Fibroblast of lung (primary cell): ENCODE measurements at places on chromosomes 16 and 17.

GRCh38 chr16:11308493-11309283, 27.6 kb upstream of the PRM1 start:
- no peak for DNase-seq
- no peak overlapping the region for H3K4me3 ChIP-seq
- no peaks in the 10 kb centered on the region for H3K36me3 ChIP-seq
- H3K4me1 ChIP-seq: peaks cover 7% of the 10 kb centered on the region
- H3K27me3 ChIP-seq: no peaks in the 10 kb centered on the region

DNA sequence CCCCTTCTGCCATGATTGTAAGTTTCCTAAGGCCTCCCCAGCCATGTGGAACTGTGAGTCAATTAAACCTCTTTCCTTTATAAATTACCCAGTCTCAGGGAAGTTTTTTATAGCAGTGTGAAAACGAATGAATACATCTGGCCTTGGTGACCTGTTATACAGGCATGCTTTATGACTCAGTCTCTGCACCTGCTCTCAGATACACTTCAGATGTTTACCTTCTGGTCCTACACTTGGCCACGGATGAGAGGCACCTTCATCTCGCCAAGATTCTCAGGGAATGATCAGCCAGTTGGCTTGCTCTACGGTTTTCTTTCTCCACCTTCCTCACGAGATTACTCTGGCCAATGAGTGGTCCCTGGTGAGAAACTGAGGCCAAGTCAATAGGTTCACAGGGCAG, 304.7 kb downstream of the CA10 start:
- H3K4me1 ChIP-seq: no peaks in the 10 kb centered on the region
- H3K27ac ChIP-seq: no peak overlapping the region
- H3K36me3 ChIP-seq: no peaks in the 10 kb centered on the region
- H3K27me3 ChIP-seq: no peaks in the 10 kb centered on the region

DNA sequence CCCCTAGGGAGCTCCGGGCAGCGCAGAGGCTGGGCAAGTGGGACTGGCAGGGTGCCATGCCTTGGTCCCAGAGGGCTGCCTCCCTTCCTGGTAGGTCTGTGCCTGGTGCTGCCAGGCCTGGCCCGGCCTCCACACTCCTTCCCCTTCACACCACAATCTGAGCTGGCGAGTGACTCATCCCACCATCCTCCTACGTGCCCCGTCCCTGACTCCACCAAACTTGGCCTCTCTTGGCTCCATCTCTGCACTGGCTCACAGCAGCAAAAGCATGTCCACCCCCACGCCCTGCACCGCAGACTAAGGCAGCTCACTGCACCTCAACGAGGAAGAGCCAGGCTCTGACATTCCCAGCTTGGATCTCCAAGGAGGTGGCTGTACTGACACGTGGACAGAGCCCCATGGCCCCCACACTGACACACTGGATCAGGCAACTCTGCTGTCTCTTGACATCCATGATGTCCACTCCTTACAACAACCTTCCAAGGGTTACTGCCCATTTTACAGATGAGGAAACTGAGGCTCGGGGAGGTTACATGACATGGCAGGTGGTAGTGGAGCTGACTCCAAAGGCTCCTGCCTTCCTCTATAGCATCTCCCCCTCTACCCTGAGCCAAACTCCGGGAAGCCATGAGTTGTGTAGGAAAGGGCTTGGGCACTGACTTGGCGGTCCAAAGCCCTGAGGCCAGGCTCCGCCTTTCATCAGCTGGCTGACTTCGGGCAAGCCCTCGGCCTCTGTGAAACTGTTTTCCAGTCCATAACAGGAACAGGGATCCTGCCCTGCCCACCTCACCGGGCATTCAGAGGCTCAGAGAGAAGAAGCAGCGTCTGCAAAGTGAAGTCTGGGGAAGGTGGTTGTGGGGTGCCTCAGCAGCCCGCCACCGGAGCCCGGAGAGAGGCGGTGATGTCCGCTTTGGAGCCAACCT, 20.1 kb upstream of the KRT19 start:
- H3K27ac ChIP-seq: peak overlapping the region; percentile 2
- H3K4me3 ChIP-seq: peak overlapping the region; percentile 1
- H3K4me1 ChIP-seq: peaks cover 19% of the 10 kb centered on the region
- DNase-seq: peak; percentile 94

DNA sequence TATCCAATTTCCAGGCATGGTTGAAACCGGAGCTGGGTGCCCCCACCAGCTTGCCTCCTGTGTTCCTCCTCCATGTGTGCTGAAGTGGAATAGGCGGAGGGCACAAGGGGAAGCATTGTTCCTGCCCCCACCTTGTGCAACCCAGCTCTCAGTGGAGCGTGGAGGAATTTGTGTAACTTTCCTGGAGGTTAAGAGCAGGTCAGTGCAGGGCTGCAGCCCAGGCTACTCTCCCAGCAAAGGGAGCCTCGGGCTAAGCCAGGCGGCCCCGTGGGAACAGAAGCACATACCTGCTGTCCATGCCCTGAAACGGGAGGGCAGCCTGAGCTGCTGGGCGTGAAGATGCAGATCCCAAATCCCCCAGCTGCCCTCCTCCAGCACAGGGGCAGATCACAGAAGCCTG, 158.8 kb upstream of the LHX1 start:
- no peaks in the 10 kb centered on the region for H3K4me1 ChIP-seq
- no peak overlapping the region for H3K27ac ChIP-seq
- no peak overlapping the region for H3K4me3 ChIP-seq

DNA sequence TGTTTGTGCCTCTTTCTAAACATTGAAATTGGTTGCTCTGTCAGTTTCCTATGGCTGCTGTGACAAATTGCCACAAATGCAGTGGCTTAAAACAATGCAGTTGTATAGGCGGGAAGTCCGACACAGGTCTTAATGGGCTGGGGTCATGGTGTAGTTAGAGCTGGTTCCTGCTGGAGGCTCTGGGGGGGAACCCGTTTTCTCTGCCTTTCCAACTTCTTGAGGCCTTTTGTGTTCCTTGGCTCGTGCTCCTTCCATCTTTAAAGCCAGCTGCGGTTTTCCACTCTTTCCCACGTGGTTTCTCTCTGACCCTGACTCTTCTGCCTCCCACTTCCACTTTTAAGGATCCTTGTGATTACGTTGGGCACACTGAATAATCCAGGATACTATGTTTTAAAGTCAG, 12.5 kb downstream of the EPN2 start:
- H3K27ac ChIP-seq: peak overlapping the region; percentile 49
- H3K4me1 ChIP-seq: peaks cover 22% of the 10 kb centered on the region

DNA sequence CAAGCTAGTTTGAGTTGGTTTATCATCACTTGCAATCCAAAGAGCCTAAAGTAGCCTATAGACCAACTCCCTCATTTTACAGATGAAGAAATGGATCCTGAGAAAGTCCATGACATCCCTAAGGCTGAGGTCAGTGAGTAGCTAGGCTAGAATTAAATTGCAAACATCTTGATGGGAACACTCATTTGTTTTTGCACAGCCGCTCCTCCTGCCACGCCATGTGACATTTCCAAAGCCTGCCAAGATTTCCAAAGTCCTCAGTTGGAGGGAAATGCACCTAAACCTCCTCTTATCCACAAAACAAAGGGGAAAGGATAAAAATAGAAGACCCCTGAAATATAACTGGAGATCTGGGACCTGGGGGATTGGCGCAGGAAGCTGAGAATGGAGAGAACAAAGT, 15.0 kb downstream of the TMEM92 start:
- H3K36me3 ChIP-seq: no peaks in the 10 kb centered on the region
- H3K27me3 ChIP-seq: no peaks in the 10 kb centered on the region
- H3K27ac ChIP-seq: peak overlapping the region; percentile 88

GRCh38 chr17:72906306-72906705, 186.2 kb downstream of the SLC39A11 start:
- no peak overlapping the region for H3K27ac ChIP-seq
- H3K4me3 ChIP-seq: no peak overlapping the region
- H3K27me3 ChIP-seq: no peaks in the 10 kb centered on the region
- H3K36me3 ChIP-seq: no peaks in the 10 kb centered on the region
- no peak for DNase-seq

DNA sequence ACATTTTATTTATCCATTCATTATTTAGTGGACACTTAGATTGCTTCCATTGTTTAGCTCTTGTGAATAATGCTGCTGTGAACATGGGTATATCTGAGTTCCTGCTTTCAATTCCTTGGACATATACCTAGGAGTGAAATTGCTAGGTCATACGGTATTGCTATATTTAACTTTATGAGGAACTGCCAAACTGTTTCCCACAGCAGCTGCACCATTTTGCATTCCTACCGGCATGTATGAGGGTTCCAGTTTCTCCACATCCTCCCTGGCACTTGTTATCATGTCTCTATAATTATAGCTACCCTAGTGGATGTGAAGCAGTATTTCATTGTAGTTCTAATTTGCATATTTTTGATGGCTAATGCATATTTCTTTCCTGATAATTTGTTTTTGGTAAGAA, 23.7 kb upstream of the DRG2 start:
- no peaks in the 10 kb centered on the region for H3K27me3 ChIP-seq
- no peaks in the 10 kb centered on the region for H3K4me1 ChIP-seq
- H3K27ac ChIP-seq: no peak overlapping the region

DNA sequence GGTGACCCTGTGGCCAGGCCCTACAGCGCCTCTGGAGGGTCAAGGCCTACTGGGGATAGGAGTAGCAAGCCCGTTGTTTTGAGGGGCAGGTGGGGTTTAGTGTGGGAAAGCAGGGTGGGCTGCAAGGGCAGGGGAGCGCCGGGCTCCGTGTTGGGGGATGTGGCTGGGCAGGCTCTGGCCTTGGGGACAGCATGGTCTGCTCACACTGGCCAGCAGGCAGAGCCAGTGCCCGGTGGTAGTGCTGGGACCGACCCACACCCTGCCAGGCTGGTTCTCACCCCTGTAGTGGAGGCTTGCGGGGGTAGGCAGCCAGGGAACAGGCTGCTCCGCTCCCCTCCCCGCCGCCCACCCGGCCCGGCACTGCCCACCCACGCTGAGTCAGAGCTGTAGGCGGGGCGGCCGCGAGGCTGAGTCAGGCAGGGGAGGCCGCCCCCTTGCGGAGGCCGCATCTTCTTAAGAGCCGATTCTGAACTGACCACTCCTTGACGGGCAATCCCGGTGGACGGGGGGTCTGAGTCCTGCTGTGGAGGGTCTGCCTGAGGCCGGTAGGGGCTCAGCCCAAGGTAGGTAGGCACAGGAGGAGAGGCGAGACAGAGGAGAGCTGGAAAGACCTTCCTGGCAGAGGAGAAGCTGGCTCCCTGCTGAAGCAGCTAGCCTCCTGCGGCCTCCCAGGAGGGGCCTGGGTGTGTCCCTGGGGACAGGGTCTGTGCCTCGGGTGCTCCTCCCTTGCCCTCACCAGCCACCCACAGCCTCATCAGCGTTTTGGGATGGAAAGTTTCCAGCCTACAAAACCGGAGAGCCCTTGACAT, 62.4 kb downstream of the BAIAP2 start:
- DNase-seq: peak; percentile 82
- H3K4me3 ChIP-seq: peak overlapping the region; percentile 32
- no peaks in the 10 kb centered on the region for H3K27me3 ChIP-seq
- H3K36me3 ChIP-seq: peaks cover 6% of the 10 kb centered on the region
- H3K4me1 ChIP-seq: peaks cover 32% of the 10 kb centered on the region

GRCh38 chr17:55116440-55116914, 147.9 kb downstream of the STXBP4 start:
- no peak overlapping the region for H3K27ac ChIP-seq
- no peaks in the 10 kb centered on the region for H3K4me1 ChIP-seq
- H3K4me3 ChIP-seq: no peak overlapping the region
- no peaks in the 10 kb centered on the region for H3K36me3 ChIP-seq
